GM04504 (cell line): ENCODE measurements at places on chromosomes 11 and 22.

GRCh38 chr11:27392278-27393114 lies 29.5 kb upstream of the CCDC34 start:
- DNase-seq = peak; percentile 20

- DNase-seq = no peak
These were observed 684 bp downstream of the TNFRSF13C start for GRCh38 chr22:41925783-41926460.

DNA sequence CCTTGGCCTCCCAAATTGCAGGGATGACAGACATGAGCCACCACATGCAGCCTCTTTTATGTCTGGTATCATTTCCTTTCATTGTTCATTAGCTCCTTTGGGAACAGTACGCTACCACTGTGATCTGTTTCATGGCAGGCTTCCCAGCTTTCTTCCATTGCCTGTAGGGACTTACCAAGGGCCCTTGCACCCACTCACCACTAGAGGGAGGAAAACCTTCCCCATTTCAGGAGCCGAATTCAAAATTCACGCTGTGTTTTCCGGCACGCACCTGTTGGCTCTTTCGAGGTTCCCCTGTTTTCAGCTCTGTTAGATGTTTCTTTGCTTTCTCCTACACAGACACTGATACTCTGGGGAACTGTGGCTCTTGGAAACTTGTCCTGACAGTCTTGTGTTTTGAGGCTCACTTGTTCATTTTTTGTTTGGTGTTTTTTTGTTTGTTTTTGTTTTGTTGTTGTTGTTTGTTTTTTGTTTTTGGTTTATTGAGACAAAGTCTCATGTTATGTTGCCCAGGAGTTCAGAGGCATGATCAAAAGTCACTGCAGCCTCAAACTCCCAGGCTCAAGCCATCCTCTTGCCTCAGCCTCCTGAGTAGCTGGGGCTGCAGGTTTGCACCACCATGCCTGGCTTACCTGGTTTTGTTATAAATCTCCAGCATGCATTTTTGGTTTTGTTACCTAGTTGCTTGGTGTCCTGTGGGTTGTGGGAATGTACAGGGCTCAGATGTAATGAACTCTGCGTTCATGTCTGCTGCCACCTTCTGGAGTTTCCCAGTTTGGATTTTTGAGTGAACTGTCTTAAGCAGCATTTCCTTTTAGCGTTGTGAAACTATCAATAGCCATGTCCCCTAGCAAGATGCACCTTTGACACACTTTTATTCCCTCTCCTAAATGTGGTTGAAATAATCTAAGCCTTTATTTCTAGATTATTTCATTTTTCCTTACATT lies 2.3 kb downstream of the KRTAP5-11 start:
- DNase-seq = peak; percentile 60

DNA sequence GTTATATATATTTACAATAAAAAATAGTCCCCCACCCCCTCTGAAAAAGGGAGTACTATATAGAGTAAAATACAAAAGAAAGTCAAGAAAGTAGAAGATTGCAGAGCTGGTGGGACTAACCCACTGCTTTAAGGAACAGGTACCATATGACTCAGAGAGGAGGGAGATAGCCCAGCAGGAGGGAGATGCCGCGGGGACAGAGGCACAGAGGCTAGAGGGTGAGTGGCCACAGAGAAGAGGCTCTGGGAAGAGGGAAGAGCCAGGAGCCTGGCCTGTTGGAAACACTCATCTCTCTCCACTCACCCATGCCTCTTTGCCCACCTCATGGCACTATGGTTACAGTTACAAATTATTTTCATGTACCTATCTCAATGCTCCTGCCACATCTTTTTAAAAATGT lies 53.6 kb upstream of the LYVE1 start:
- DNase-seq = no peak

- no peak for DNase-seq
These were observed 13.5 kb upstream of the MIEF1 start for GRCh38 chr22:39488563-39489083.

DNA sequence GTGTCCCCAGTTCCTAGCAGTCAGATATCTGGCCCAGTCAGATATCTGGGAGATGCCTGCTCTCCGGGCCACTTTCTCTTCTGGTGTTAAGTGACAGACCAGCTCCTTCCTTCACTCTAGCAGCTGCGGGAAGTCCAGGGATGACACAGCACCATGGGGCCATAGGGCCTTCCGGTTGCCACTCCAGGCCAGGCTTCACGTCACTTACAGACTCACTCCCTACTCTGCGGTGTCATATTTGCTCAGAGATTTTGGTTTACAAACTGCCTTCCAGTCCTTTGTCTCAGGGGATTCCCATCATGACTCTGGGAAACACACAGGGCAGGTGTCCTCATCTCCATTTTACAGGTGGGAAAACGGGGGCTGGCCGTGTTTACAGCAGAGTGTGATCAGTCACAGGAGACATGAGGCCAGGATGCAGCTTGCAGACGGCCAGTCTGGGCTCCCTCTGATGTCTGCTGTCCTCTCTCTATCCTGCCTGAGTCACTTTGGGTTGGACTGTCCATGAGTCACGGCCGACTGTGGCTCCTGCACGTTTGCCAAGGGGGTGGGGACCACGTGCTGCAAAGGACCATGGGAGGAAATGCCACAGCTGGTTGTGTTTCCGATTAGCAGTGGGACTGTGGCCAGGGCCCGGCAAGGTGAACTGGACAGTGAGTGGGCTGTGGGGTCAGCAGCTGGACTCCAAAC lies 8.2 kb upstream of the TBC1D22A start:
- DNase-seq = peak; percentile 98

DNA sequence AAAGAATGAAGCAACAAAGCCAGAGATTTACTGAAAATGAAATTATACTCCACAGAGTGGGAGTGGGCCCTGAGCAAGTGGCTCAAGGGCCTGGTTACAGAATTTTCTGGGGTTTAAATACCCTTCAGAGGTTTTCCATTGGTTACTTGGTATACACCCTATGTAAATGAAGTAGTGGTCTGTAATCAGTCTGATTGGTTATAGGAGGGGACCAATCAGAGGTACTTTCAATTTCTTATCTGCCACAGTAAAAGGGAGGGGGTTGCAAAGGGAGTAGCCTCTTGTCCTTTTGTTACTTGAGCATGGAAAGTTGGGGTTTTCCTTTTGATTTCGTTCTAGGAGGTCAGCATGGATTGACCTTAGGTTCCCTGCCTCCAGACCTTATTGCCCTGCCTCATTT lies 63.5 kb downstream of the ATM start:
- DNase-seq = no peak

GRCh38 chr22:39719559-39720450 lies 149.3 kb downstream of the CACNA1I start:
- no peak for DNase-seq

DNA sequence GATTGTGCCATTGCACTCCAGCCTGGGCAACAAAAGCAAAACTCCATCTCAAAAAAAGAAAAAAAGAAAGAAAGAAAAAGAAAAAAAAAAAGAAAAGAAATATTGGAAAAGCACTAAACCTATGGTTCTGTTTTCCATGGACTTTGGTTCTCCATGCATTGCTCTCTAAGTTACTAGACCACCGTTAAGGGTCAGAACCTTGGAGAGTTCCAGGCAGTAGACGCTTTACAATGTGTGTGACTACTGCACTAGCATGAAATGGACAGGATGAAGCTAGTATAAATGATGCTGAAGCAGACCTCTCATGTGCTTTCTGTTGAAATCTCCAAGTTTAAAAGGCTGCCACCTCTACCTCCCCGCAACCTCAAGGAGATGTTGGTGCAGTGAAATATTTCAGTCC lies 63.5 kb downstream of the SIK2 start:
- peak; percentile 38 for DNase-seq

- DNase-seq = no peak
These were observed 69.7 kb upstream of the GALNT18 start for GRCh38 chr11:11691296-11692151.

GRCh38 chr11:65456418-65456817 lies 33.8 kb downstream of the NEAT1 start:
- peak; percentile 65 for DNase-seq

DNA sequence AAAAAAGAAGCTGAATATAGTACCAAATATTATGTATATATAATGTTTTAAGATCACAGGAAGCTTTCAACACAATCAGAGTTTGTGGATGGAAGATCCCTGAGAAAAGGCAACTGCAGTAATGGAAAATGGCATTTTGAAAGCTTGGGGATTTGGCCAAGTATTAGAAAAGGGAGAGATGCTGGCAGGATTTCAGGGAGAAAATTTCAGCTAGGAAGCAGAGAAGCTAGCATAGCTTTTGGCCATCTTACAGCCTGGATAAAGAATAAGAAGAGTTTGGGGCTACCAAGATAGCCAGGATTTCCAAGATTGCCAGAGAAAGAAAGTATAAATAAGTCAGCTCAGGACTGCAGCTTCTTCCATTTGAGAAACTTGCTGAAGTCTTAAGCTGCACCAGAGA lies 440.8 kb upstream of the LUZP2 start:
- no peak for DNase-seq

DNA sequence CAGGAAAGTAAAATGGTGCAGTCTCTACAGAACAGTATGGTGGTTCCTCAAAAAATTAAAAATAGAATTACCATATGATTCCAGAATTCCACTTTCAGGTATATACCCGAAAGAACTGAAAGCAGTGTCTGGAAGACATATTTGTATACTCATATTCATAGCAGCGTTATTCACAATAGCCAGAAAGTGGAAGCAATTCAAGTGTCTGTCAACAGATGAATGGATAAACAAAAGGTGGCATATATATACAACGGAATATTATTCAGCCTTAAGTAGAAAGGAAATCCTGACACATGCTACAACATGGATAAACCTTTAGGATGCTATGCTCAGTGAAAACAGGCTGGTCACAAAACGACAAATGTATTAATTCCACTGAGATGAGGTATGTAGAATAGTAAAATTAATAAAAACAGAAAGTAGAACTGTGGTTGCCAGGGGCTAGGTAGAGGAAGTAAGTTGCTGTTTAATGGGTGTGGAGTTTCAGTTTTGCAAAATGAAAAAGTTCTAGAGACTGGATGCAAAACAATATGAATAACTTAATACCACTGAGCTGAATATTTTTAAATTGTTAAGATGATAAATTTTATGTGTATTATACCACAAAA lies 14.5 kb downstream of the SAA1 start:
- no peak for DNase-seq

- DNase-seq = no peak
These were observed 245.9 kb downstream of the MIAT start for GRCh38 chr22:26903030-26903856.

GRCh38 chr11:69290806-69291205 lies 3.1 kb upstream of the MYEOV start:
- DNase-seq = no peak

DNA sequence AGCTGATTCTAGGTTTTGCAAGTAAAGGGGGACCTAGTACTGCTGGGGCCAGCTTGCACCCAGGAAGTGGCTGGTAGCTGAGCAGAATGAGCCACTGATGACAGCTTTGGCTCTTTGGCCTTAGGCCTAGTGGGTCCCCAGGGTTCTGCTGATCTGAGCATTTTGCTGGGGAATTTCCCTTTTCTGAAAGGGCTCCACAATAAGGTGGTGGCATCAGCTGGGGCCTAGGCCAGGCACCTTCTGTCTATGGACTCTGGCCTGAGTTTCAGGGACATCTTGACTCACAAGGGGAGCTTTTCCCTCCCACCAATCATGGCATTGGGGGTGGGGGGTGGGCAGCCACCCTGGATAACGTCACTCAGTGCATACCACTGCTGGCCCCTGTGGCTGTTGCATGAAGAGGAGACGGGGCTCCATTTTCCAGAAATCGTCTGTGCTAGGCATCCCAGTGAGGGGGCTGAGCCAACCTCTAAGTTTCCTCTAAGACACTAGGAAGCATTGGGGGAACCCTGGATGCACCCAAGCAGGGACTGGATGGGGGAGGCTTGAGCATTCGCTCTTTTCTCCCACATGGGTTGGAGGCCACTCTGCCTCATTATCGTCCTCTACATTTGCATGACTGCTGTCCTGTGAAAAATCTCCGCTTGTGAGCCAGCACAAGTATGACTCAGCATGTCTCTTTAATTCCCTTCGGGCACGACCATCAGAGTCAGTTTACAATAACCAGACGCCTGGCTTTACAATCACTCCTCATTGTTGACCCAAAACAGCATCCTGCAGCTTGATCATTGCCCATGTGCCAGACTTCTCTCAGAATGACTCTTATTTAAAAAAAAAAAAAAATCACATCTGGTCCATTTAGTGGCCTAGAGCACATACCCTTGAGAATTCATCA lies 145.0 kb upstream of the THY1 start:
- DNase-seq = peak; percentile 84

DNA sequence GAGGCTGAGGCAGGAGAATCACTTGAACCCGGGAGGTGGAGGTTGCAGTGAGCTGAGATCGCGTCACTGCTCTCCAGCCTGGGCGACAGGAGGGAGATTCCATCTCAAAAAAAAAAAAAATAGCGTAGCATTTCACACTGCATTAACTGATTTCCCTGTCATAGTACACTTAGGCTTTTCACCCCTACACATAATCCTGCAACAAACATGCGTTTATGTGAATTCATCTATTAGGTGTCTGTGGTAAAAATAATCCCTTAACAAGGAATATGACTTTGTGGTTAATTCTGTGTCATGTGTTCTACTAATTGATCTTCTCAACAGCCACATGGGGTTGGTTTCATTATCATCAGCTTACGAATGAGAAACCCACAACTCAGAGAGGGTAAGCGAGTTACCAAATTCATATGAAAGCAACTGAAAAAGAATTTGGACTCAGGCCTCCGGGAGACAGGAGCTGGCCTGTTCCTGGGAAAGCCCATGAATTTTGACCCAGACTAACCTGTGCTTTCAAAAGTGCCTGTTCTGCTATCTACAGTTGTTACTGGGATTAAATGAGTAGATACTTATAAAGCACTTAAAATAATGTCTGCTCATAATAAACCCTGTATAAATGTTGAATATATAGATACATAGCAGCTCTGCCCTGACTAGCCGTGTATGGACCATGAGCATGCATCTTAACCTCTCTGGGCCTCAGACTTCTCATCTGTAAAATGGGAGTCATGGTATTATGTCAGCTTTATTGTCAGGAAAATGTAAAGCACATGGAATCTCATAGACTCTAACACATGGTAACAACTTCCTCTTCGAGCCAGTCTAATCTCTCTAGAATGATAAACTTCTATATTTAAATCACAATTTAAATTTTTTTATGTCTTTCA lies 36.6 kb downstream of the KCNJ1 start:
- no peak for DNase-seq

DNA sequence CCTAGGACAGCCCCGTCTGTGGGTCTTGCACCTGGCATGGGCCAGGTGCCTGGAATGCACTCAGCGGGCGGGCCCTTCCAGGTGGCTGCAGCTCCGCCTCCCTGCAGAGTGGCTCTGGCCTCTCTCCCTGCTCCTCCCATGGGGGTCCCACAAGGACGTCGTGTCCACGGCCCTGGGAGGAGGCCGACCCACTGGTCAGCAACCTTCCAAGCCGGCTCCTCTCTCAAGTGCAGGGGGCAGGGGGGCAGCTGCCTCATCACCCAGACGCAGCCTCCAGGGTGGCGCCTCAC lies 41.9 kb downstream of the CERK start:
- no peak for DNase-seq

GRCh38 chr11:7672276-7672959 lies 882 bp downstream of the CYB5R2 start:
- DNase-seq = no peak
